ENCODE measurements at places on chromosomes 12 and 14.

DNA sequence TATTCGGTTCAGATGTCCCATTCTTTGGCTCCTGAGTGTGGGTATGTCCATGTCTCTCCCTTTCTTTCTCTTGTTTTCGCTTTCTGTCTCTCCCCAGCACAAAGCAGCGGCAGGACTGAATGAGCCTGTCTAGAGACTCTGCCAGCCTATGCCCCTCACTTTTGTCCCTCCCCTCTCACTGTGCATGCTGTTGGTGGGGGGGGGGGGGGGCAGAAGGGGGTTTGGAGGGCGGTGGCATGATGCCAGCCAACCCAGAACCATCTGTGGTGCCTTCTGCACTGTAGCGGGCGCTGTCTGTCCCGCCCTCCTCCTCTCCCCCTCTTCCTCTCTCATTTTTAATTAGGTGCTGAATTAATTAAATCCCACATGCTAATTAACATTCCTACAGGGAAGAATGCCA lies 17.7 kb downstream of the NGDN start:
- DNase-seq, result no peak

DNA sequence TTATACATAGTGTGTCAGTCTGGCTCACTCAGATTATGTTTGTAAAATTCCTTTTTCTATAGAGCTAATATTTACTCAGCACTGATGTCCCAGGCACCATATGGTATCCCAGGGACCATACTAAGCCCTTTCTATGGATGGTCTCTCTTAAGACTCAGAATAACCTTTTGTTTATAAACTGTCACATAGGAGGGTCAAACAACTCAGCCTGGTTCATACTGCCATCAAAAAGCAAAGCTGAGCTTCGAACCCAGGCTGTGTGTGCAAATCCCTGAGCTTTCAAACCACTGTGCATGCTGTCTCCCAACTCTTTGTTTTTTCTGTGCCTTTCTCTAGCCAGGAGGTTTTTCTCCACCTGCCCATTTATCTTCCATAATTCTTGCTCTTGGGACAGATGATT lies 135.6 kb upstream of the ARHGAP5 start:
- no peak for DNase-seq

- DNase-seq, result no peak
Observed at GRCh38 chr12:4445156-4446101, at the start of gene FGF6. Gene FGF6 (minus strand): TSS chr12:4445815. CDS start chr12:4445570, 245 bp downstream.

- no peak for DNase-seq
Observed at GRCh38 chr14:33985242-33985641, 34.4 kb upstream of the EGLN3 start.

GRCh38 chr14:95609398-95609990 lies 74.6 kb downstream of the GLRX5 start:
- no peak for DNase-seq

- no peak for DNase-seq
Observed at GRCh38 chr14:77763978-77764377, 3.0 kb upstream of the SNW1 start.

GRCh38 chr14:21807975-21808374 lies 134.4 kb upstream of the OR4E1 start:
- no peak for DNase-seq

DNA sequence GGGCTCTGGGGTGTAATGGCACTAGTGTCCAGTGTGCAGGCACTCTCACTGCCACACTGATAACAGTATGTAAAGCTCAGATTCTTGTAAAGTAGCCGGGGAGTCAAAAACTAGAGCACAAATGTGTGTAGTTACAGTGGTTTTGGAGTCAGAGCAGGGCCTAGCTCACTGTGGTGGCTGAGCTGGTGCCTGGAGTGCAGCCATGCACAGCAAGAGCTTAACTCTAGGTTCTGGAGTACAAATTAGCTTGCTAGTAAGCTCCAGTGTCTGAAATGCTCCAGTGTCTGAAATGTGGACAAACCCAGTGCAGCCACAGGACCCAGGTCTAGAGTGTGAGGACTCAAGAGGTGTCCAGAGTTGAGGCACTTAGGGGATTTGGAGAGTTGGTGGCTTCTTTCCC lies 149.2 kb downstream of the MSRB3 start:
- DNase-seq, result no peak

DNA sequence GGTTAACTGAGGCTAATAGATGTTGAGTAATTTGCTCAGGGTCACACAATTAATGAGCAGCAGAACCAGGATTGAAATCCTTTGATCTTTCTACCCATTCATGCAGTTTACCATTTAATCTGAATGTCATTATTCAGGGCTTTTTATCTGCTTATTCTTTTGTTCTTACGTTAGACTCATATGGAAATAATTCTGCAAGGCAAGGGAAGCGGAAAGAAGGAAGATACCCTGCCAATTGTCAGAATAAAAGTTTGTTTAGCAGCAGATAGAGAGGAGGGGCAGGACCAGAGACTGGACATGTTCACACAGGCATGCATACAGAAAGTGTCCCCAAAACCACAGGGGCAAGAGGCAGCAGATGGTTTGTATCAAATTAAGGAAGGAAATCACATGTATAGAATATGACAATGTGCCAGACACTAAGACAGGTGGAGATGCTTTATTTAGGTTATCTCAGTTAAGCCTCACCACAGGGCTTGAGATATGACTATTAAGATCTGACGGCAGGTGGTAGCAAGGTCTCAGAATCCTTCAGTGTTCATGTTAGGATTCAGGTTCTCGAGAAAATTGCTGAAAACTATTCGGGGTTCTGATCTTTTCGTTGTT lies 29.8 kb downstream of the BRMS1L start:
- no peak for DNase-seq

DNA sequence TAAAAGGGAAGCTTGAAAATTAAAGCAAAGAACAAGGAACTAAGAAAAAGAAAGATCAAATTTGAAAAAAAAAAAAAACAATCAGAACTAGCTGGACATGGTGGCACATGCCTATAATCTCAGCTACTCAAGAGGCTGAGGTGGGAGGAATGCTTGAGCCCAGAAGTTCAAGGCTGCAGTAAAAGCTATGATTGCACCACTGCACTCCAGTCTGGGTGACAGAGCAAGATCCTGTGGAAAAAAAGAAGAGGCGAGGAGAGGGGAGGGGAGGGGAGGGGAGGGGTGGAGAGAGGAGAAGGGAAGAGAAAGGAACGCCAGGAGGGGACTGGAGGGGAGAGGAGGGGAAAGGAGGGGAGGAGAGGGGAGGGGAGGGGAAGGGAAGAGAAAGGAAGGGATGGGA lies 43.0 kb downstream of the EEA1 start:
- DNase-seq, result no peak

DNA sequence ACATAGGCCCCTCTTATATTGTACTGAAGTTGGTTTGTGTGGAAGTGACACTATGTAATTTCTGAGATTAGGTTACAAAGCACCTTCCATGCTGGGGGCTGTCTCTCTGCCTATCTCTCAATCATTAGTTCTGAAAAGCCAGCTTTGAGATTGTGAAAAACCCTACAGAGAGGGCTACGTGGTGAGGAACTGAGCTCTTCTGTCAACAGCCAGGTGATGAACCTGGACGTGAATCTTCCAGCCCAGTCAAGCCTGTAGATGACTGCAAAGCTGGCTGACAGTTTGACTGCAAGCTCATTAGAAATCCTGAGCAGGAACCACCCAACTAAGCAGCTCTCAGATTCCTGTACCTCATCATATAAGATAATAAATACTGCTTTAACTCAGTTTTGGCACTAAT lies 36.3 kb upstream of the BBS10 start:
- no peak for DNase-seq

- peak; percentile 54 for DNase-seq
Observed at GRCh38 chr14:51093371-51094281, 1.3 kb downstream of the TRIM9 start.

- DNase-seq, result no peak
Observed at GRCh38 chr14:75044752-75045151, 6.5 kb downstream of the MLH3 start.

- no peak for DNase-seq
Observed at GRCh38 chr12:99009654-99010296, 364.7 kb downstream of the APAF1 start.

All from transverse colon (tissue), 4 donors.